Fibroblast of skin of right quadriceps (primary cell): ENCODE measurements at places on chromosomes 2 and 18.

- no peak for DNase-seq
These were observed 81.9 kb downstream of the EPB41L5 start for GRCh38 chr2:120094795-120095194.

DNA sequence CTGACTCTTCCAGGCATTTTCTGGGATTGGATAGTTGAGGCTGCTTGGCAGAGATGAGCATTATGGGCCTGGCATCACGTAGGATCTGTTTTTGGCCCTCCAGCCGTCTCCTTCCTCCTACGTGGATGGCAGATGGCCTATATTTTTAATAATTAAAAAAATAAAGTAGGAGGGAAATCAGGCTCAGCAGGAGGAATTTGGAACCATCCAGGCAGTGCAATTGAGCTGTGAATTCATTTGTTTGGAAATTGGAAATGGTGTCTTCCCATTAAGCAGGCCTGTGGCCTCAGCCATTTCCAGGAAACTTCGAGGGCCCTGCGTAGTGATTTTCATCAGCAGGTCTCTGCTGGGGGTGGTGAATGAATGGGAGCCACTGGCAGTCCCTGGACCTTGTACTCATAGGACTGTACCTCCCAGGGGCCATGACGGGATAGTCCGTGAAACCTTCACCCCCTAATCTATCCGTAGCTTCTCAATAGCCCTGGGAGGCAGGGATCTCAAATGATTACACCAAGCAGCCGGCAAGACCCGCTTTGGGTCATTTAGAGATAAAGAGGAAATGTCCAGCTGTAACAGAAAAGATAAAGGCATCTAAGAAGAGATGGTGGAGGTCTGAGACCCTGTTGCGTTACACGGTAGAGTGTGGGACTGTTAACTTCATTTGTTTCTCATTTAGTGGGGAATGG is 73.1 kb upstream of the TNP1 start:
- DNase-seq: no peak

DNA sequence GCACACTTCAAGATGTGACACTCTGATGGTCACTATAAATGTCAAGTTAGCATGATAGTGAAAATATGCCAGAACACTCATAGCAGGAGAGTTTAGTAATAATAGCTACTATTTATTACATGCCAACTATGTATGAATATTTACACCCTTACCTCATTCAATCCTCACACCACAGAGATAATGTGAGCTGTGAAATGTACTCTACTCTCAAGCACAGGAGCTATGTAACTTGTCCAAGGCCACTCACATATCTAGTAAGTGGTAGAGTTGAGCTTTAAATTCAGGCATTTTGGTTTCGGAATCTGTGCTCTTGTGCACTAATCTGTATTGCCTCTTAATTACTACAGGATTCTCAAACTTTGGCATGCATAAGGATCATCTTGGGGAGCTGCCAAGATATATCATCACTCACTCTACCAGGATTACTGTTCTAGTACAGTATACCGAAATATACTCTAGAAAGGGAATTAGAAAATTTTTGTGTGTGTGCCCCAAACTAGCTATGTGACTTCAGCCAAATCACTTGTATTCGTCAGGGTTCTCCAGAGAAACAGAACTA is 154.3 kb downstream of the PLCL1 start:
- peak; percentile 22 for DNase-seq

DNA sequence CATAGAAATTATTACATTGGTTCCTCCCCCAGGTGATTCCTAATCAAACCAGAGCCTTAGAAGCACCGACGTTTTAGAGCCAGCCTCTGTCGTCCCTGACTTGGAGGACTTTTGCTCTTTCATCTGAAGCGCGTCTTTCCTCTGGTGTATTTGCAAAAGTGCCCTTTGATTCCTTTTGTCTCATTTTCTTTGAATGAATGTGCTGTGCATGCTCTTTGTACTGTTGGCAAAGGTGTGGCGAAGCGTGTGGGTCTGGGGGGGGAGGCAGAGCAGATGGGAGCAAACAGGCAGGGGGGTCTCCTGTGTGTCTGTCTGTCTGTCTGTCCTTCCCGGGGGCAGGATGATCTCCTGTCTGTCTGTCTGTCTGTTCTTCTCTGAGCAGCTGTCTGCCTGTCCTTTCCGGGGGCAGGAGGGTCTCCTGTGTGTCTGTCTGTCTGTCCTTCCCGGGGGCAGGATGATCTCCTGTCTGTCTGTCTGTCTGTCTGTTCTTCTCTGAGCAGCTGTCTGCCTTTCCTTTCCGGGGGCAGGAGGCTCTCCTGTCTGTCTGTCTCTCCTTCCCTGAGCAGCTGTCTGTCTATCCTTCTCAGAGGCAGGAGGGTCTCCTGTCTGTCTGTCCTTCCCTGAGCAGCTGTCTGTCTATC is 205.5 kb upstream of the MYT1L start:
- no peak for DNase-seq

GRCh38 chr2:47360927-47361326 is 42.0 kb upstream of the MSH2 start:
- peak; percentile 73 for DNase-seq

GRCh38 chr2:236562434-236562833 is 7.2 kb upstream of the ACKR3 start:
- DNase-seq: no peak

DNA sequence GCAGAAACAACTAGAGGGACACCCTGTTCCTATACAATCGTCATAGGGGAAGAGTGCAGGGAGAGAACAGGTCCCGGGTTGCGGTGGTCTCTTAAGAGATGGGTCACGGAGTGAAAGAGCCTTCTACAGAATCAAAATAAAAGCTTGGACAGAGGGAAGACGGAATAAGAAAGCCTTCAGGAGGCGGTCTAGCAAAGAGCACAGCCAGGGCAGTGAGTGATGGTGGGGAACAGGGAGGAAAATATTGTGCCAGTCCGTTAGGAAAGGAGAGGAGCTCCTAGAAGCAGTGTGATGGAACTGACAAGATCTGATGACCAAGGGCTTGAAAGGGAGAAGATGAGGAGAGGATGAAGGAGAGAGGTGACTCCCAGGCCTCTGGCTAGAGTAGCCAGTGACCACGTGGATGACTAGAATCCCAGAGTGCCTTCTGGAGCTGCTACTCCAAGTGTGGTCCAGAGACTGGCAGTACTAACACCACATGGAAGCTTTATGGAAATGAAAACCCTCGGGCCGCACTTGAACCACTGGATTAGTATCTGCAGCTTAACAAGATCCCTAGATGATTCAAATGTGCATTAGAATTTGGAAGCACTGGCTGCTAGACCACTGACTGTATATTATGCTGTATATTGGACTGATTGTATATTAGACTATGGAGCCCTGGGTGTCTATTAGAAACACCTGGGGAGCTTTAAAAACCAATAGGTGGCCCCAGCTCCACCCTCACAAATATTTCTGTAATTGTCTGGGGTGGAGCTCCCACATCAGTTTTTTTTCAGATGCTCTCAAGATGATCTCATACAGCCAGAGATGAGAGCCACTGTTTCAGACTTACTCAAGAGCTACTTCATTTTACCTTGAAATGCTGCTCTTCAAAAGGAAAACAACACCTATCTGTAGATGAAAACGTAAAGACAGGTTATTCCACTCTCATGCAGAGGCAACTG is 1.1 kb upstream of the EVA1A start:
- peak; percentile 45 for DNase-seq

GRCh38 chr2:39855856-39856255 is 76.8 kb upstream of the THUMPD2 start:
- no peak for DNase-seq

GRCh38 chr2:69298261-69298660 is 88.8 kb downstream of the GFPT1 start:
- DNase-seq: peak; percentile 93

GRCh38 chr18:80119111-80119510 is 10.0 kb downstream of the ADNP2 start:
- no peak for DNase-seq

DNA sequence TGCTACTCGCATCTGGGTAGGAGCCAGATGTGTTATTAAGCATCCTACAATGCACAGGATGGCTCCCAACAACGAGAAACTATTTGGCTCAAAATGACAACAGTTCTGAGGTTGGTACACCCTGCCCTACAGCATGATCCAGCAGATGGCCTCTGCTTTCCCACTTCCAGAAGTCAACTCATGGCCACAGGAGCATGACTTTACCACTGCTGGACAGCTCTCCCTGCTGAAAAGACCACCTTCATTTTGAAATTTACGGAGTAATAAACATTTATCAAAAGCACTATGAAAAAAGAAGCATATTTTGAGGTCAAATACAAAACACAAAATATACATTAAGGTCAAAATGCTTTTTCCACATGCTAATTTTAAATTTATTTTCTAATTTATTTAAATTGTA is 13.7 kb downstream of the NXPH2 start:
- no peak for DNase-seq

DNA sequence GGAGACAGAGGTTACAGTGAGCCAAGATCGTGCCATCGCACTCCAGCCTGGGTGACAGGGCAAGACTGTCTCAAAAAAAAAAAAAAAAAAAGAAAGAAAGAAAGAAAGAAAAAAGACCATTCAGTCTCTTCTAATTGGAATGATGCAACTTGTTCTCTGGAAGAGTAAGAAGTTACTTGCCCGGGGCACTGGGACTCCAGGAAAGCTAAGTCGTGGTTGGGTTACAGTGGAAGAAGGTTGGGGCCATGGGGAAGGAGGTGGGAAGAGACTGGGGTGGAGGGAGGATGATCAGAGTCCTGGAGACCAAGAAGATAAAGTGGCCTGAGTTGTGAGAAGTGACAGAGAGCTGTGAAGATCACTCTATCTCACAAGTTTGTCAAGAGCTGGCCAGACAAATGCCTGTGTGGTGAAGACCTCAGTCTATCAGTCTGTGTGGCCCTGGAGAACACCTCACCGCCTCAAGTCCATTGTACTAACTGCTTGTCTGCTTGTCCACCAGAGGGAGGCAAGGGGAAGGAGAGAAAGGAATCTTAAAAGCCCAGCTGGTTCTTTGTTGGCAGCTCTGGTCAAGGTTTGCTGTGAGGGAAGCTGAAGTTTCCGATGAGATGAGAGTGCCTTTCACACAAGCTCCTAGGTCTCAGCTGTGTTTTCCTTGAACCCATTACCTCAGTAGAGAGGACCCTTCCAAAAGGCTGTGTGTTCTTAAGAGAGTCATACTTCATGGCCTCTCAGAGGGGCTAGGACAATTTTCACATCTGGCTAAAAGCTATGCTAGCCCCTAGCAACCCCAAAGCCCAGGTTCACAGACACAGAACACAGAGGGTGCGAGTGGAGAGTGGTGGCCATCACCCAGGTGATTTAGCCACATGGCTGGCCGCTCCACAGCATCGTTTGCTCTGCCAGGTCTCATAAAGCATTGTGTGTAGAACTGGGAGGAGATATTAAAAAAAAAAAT is 72.0 kb upstream of the TMEM178A start:
- DNase-seq: peak; percentile 73

DNA sequence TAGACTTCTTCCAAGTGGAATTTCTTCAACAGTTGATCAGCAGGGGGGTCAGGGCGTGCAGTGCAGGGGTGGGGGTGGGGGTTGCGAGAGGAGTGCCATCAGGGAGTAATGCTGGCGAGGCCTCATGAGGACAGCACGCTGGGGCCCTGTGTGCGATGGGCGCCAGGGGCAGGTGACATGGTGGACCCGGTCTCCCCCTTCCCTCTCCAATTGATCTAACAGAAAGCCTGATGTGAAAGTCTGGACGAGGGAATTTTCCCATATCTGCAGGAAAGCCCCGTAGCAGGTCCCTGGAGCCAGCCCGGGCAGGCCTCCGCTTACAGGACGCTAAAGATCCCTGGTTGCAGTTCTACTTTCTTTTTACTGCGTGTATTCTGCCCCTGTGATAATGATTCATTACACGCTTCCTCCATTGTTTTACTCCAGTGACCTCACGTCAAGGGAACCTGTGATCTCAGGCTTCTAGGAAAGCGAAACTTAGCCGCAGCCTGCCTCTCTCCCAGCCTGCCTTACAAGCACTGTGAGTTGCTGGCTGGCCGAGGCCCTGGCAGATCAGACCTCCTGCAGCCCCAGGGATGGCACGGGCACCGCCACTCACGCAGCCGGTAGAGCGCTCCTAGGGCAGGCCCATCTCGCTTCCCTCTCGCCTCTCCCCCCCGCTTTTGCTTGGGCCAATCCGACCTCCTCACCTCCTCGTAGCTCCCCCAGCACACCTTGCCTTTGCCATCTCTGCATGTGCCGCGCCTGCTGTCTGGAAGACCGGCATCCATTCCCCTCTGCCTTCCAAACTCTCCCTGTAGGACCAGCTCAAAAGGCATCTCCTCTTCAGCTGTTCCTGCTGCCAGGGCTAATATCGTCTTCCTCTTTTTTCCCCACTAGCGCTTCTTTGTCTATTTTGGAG is 19.2 kb downstream of the NEURL3 start:
- peak; percentile 69 for DNase-seq

DNA sequence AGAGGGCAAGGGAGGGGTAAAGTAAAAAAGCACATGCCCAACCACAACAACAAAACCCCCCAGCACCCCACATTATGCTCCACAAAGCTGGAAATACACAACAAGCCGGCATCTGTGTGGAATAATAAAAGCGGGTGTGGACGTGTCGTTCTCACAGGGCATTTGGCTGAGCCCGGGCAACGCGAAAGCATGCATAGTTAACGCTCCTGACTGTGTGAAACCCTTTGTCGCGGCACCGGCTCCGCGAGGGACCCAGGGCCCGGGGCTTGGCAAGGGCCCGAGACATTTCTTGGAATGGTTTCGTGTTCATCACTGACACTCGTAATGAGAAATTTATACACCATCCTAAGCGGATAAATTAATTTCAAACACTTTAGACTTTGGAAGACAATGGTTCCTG is 165.6 kb downstream of the INHBB start:
- DNase-seq: no peak

GRCh38 chr2:37827911-37828511 is 97.1 kb upstream of the RMDN2 start:
- DNase-seq: peak; percentile 96

DNA sequence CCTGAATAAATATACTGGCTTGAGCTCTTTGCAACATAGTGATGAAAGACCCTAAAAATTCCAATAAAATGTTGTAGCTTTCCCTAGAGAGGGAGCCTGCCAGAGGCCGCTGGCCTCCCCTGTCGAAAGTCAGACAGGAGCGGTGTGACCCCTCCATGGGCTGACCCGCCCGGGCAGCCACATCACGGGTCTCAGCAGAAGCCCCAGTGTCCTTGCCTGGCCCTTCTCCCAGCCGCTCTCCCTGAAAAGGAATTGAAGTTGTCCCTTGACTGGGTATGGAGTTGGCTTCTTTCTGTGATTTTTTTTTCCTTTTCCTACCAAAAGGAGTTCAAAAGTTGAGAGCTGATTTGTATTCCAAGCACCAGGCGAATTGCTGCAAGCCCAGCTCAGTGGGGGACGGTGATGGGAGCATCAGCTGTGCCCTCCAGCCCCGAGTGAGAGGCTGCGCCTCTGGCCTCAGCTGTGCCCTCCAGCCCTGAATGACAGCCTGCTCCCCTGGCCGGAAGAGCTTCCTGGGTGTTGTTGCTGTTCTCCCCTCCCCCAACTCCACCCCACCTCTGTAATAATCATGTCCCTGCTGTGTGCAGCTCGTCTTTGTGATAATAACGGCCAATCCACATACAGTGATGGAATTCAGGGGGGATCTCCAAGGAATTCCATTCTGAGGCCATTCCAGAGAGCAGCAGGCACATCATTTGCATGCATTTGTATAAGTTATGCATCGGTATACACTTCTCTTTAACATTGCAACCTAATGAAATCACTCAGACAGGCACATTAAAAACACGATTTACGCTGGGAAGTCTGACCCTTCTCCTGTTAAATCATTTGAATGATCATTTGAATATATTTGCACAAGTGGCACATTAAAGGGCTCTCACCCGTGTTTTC is 501.0 kb downstream of the EIPR1 start:
- no peak for DNase-seq

- no peak for DNase-seq
These were observed 12.6 kb upstream of the D2HGDH start for GRCh38 chr2:241721852-241722251.

- DNase-seq: no peak
These were observed 3.5 kb downstream of the IL1B start for GRCh38 chr2:112832841-112833638.
